Stimulated activated naive CD8-positive, alpha-beta T cell treated with anti-CD3 and anti-CD28 coated beads, Interleukin-15, amount 100 ng/mL, for 72 hours (primary cell): ENCODE measurements at places on chromosomes 4 and X.

GRCh38 chr4:164169591-164169990 is 584.3 kb upstream of the SMIM31 start:
- DNase-seq: no peak

- DNase-seq: no peak
These were observed 20.5 kb upstream of the DHRSX start for GRCh38 chrX:2521092-2521926.

- no peak for DNase-seq
These were observed 3.8 kb downstream of the NAT8L start for GRCh38 chr4:2062808-2063524.

GRCh38 chrX:37912304-37912703 is 64.9 kb upstream of the DYNLT3 start:
- no peak for DNase-seq

DNA sequence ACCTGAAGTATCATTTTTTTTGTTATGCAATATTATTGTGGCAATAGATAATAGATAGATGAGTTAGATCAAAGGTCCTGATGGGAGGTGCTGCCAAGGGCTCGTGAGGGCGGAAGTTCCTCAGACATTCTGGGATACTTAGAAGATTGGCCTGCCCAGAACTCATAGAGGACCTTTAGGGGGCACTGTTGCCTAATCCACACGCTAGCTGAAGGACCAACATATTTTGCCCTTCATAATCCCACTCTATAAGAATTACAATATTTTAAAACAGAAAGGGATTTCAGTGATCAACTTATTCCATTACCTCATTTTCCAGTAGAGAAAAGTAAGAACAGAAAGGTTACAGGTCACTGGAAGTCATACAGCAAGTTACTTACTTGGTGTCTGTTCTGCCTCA is 22.9 kb upstream of the COX7B2 start:
- DNase-seq: peak; percentile 16
